GM10248 (cell line): ENCODE measurements at places on chromosomes 4 and X.

GRCh38 chrX:15929194-15929593 lies 74.6 kb upstream of the AP1S2 start:
- DNase-seq = no peak

GRCh38 chr4:8101213-8102075 lies 57.2 kb downstream of the ABLIM2 start:
- DNase-seq = no peak

- no peak for DNase-seq
These were observed 203.6 kb downstream of the PDGFC start for GRCh38 chr4:156767911-156768415.

DNA sequence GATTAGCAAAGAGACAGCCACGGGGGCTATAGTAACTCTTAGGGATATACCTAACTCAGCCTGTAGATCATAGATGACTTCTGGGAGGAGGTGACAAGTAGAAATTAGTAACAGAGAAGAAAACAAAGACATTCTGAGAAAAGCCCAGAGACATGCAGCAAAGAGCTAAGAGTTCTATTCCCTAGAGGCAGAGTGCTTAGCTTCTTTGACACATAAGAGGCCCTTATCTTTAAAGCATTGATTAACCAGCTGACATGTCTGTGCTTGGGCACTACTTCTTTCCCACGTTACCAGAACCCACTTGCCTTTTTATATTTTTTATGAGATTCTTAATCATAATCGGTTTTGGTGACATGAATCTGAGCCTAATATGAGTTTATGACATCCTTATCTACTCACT lies 179.5 kb downstream of the GABRB1 start:
- DNase-seq = no peak

DNA sequence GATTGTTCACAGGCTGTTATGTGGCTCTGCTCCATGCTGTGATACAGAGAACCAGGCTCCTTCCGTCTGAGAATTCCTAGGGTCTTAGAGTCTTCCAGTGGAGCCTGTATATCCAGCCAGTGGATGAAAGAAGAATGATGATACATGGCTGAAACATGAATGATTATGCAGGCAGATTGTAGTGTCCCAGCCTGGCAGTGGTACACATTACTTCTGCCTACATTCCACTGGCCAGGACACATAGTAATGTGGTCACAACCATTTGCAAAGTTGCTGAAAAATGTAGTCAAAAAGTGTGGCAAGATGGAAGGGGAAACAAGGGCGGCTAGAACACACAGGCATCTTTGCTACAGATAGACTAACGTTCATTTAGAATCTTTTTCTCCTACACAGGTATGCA lies 4.5 kb upstream of the GBA3 start:
- DNase-seq = no peak

- DNase-seq = no peak
These were observed 4.5 kb downstream of the BST1 start for GRCh38 chr4:15707363-15707715.

DNA sequence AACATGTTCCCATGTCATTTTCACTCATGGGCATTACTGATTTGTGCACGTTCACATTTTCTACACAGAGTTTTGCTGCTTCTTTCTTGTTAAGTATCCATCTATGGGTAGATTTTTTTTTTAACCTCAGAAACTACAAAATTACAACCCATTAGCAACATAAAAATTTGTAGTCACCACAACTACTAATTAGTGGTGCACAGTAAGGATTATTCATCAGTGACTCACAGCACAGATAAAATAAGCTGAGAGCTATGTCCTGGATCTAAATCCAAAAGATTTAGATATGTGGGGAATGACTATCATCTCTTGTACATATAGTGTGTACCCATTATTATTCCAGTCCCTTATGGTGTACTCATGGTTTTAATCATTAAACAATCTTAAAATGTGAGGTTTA lies 19.7 kb upstream of the AMELX start:
- DNase-seq = no peak

- no peak for DNase-seq
These were observed 5.8 kb downstream of the TIFA start for GRCh38 chr4:112279882-112280315.

GRCh38 chr4:124279741-124280140 lies 432.8 kb downstream of the ANKRD50 start:
- DNase-seq = no peak

- DNase-seq = no peak
These were observed 30.4 kb downstream of the FAT1 start for GRCh38 chr4:186693159-186693815.

- DNase-seq = no peak
These were observed 262.6 kb downstream of the STIM2 start for GRCh38 chr4:27123123-27123768.
